Fibroblast of lung (primary cell): ENCODE measurements at places on chromosomes 5 and 9. TPM values are rescaled to one million over a fixed set of nuclear protein-coding genes. Genes with fewer than 3 reads are reported as not detected.

The FOXI1 gene
- total RNA-seq, result not detected in 2 replicates

The ADAMTSL1 gene
- 11.6 and 27.9 TPM in 2 replicates for total RNA-seq

The NR2F1 gene
- 63.7 and 90.8 TPM in 2 replicates for total RNA-seq

GRCh38 chr5:174667526-174667925 lies 56.9 kb upstream of the MSX2 start:
- H3K27ac ChIP-seq, result no peak overlapping the region
- no peak overlapping the region for H3K4me3 ChIP-seq

DNA sequence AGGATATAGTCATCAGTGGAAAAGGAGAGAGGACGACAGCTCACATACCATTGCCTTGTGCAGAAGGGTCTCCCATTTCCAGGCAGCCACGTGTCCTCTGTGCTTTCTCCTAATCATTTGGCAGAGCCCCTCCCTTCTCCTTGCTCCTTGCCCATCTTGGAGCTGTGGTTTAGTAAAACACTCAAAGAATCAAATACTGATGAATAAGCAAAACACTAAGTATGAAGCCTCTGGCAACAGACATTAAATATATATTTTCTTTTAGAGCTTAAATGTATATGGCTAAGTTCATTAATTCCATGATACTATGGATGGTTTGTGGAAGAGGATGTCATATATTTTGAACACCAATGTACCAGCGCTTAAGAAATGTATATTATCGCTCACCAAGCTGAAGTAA lies 278.5 kb downstream of the SAXO1 start:
- peaks cover 1% of the 10 kb centered on the region for H3K36me3 ChIP-seq
- H3K4me3 ChIP-seq, result no peak overlapping the region
- no peaks in the 10 kb centered on the region for H3K27me3 ChIP-seq
- H3K4me1 ChIP-seq, result peaks cover 3% of the 10 kb centered on the region

DNA sequence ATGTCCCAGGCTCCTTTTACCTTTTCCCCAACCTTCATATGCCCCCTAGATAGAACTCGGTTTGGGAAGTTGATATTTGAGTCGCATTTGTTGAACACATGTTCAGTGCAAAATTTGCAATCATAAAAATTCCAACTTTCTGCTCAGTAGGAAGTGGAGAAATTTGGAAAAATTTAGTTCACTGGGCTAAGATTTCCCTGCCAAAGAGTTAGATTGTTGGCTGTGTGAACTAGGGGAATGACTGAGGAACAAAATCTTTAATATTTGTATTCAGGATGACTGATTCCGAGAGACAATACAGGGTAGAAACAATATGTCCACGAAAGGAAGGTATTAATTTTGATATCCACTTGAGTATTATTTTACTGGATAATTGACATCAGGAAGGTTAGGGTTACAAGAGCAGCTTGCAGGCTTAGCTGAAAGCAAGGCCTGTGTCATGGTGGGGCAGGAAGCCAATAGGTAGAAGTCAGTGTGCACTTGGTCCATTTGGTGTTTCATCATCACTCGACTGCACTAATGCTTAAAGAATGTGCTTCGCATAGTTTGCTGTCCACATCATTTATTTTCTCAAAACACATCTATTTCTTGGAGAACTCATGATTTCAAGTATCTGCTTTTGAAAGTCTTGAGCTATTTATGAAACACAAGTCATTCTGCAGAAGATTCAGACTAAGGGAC lies 59.4 kb upstream of the GNA14 start:
- H3K27me3 ChIP-seq, result no peaks in the 10 kb centered on the region
- H3K27ac ChIP-seq, result peak overlapping the region; percentile 52
- DNase-seq, result peak; percentile 100
- no peaks in the 10 kb centered on the region for H3K36me3 ChIP-seq
- H3K4me1 ChIP-seq, result peaks cover 10% of the 10 kb centered on the region
